Tibial artery (tissue), 4 donors: ENCODE measurements at places on chromosomes 4 and X.

GRCh38 chrX:48715072-48715471, 18.5 kb downstream of the SUV39H1 start:
- no peak for DNase-seq

GRCh38 chr4:38560768-38561558, 103.0 kb upstream of the KLF3 start:
- no peak for DNase-seq

- no peak for DNase-seq
Measured at GRCh38 chrX:46180258-46180687, 364.9 kb downstream of the ZNF674 start.

DNA sequence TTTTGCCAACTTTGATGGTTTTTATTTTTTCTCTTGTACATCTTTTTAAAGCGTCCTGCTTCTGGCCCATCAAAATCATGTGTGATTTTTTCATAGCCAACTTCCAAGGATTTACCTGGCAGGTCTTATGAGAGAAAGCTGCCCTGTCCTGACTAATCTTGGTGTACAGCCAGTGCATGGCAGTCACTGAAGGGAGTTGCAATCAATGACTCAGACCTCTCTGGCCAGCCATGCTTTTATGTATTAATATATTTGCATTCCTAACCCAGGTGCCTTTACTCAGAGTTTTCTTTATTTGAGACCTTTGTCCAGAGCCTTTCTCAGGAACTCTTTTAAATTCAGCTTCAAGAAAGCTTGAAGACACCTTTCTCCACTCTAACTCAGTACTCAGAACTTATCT, 691.5 kb upstream of the HTR2C start:
- no peak for DNase-seq

- DNase-seq: no peak
Measured at GRCh38 chrX:97628807-97629596, 745.3 kb downstream of the RPA4 start.

DNA sequence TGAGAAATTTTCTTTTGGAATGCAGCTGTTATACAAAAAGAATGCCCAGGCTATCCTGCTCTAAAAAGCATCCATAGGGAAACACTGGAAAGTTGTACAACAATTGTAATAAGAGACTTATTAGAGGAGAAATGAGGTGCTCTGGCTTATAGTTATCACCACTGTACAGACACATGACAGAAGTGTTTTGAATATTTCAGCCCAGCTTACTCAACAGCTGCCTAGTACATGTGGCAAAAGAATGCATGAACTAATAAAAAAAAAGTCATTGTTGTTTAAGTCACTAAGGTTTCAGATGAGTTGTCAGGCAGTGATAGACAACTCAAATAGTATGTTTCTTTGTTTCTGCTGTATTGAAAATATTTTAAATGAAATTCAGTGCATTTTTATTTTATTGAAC, 307.7 kb downstream of the GPM6A start:
- DNase-seq: no peak

GRCh38 chr4:150212485-150212884, 134.2 kb downstream of the DCLK2 start:
- DNase-seq: no peak

DNA sequence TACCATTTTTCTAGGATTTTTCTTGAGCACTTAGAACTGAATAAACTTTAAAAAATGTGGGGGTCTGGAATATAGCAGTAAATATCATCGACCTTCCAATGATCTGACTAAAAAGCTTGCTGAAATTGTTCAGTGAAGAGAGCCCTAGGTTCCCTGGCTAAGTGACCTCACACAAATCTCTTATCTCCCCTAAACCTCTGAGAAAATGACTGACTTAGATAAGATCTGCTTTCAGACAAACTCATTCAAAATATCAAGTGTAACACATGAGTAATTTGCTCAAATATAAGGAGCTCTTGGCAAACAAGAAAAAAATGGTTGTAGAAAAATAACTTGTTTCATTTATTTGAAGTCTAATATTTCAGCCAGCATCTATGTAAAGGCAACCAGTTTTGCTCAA, 441.7 kb upstream of the SLIT2 start:
- DNase-seq: no peak
